ENCODE measurements at places on chromosomes 7 and 10.
A peak's percentile ranks its signal among the peaks of the same experiment; 100 is the strongest.

GRCh38 chr7:1532456-1533254, 2.2 kb downstream of the MAFK start:
- DNase-seq, result peak; percentile 80

- peak; percentile 64 for DNase-seq
Measured at GRCh38 chr7:150514748-150515222, at the start of gene GIMAP7. TSS of gene GIMAP7 (plus strand) at chr7:150514872. CDS start at chr7:150519975, 5,103 bp downstream.

DNA sequence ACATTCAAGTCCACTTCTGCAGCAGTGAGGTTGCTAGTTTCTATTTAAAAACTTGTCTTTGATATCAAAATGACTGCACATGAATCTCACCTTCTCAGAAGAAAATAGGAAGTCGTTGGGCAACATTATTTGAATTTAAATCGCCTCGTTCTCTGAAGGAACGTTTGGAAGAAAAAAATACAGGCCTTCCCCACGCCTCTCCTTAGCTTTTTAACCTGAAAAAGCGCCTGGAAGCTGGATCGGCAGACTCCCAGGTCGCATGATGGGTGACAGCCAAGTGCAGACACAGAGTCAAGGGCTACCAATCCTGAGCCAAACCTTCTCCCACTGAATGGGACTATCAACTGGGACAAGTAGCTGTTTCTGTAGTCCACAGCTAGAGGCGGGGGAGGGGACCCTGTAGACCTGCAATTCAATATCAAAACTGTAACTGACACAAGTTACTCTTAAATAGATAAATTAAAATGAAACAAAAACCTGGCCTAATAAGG, 2.2 kb downstream of the FAM53B start:
- DNase-seq, result peak; percentile 47

- no peak for DNase-seq
Measured at GRCh38 chr10:108425283-108425964, 1260.9 kb upstream of the SORCS1 start.

GRCh38 chr7:157809154-157809862, 472.5 kb downstream of the DNAJB6 start:
- no peak for DNase-seq

- DNase-seq, result no peak
Measured at GRCh38 chr7:137015015-137015414, 146.6 kb downstream of the CHRM2 start.

DNA sequence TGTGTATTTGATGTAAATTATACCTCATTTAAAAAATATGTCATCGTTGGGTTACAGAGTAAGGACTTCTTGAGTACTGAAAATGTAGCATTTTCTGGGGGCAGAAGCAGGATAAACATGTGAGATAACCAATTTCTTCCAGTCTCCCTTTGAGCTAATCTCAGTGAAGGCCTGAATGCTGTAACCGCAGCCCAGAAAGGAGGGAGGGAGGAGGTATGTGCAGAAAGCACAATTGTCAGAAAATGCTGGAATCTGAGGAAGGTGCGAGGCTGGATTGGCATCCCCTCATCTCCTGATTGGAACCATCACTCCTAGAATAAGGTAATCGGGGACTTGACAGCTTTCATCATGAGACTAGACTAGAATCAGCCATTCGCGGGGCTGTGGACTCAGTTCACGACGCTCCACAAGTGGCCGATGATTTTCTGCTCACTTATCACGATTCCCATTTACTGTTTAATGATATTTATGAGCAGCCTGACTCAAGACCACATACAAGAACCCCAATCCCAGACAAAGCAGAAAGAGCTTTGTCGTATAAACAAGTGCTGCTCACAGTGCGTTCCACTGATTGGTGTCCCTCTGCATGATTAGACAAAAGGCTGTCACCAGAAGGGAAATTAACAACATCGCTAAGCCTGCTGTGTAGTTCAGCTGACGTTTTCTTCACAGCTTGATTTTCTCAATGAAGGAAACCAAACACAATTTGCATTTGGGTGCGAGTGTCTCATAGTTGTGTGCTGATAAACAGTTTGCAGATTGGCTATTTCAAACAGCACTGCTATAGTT, 93.2 kb downstream of the SVIL start:
- DNase-seq, result no peak

Measured in hematopoietic multipotent progenitor cell treated with erythropoietin and hydrocortisone succinate and interleukin-3 and kit ligand, for 4 days (in vitro differentiated cells).